Activated T-helper 1 cell treated with anti-CD3 and anti-CD28 coated beads, Interleukin-2, amount 50 U/mL, for 16 hours (primary cell): ENCODE measurements at places on chromosomes 7 and 10.

DNA sequence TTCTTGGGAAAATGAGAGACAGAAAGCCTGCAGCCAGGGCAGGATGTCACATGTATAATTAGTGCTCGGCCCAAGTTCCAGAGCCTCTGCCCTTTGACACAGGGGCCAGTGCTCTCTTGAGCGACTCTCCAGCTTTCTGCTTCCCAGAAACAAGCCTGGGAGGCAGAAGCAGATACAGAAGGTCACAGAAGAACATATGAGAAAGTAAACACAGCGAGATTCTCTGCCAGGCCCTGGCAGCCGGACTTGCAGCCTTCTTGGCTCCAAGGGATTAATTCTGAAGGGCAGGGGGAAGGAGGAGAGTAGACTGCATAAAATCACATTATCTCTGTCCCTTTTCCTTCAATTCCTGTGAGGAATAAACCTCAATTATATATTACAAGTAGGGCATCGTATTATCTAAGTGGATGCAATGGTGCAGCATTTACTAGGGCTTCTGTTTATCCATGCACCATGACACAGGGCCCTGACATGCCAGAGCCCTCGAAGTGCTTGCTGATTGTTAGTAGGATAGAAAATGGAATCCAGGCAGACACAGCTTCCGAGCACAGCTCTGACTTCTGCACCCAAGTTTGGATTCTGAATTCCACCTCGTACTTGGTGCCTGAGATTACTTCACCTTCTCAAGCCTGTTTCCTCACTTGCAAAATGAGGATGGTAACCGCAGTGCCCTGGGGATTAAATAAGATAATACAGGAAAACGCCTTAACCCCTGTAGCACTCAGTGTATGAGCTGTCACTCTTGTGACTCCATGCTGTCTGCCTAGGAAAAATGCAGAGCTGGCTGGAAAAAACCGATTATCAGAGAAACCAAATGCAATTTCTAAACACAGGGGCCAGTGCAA, 536.5 kb downstream of the TNS3 start:
- DNase-seq, result no peak

- DNase-seq, result no peak
Observed at GRCh38 chr7:64574540-64575099, 11.7 kb upstream of the ZNF680 start.

- no peak for DNase-seq
Observed at GRCh38 chr10:33286157-33286934, 48.1 kb downstream of the NRP1 start.

DNA sequence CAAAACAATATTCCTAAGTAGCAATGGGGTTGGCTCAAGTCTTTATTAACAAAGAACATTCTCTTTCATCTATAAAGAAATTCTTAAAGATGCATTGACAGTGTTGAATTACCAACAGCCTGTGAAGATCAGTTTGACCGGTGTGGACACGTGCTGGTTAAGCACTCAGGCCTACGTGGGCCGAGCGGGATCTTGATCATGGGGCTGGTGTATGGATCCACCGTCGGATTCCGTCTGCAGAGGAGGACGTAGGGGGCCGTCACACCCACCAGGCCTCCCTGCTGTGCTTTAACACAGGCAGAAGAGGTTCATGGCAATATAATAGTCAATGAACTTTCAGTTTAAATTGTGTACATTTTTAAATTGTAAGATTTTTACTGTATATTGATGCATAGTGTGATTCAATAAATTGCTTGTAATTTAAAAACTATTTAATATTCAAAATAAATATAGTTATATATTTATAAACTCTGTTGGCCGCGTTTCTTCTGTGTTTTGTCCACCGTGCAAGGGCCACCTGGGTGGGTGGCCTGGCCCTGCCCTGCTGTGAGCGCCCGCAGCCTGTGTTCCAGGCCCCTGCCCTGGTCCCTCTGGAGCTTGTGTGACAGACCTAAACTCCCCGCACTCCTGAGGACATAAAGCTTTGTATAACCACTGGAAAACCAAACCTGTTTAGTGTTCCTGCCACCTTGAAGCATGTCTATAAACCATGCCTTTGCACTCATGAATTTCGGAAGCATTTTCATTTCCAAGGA, 1.9 kb upstream of the BHLHA15 start:
- no peak for DNase-seq

GRCh38 chr10:78745441-78745840, 323.3 kb upstream of the ZMIZ1 start:
- DNase-seq, result no peak

DNA sequence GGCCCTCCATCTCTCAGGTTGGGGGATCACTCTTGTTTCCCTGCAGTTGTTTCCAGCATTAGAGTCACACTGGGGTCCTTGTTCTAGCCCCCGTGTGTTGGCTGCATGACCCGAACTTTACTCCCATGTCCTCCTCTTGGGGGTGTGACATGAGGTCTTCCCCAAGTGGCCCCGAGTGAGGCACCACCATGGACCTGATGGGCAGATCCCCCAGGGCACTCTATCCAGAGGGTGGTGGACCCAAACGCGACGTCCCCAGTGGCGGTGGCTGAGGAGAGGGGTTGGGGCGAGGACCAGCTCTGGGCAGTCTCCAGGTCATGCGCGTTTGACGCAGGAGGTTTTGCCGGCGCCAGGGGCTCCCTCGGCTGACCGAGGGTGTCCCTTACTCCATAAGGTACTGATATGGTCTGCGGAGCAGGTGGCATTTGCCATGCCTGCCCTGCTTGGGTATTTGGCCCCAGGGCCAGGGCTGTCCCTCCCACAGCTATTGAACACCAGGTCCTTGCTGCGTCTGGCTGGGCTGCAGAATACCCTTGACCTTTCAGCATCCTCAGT, 131.9 kb downstream of the LHPP start:
- DNase-seq, result no peak

- no peak for DNase-seq
Observed at GRCh38 chr10:19629567-19629966, 186.7 kb upstream of the PLXDC2 start.

DNA sequence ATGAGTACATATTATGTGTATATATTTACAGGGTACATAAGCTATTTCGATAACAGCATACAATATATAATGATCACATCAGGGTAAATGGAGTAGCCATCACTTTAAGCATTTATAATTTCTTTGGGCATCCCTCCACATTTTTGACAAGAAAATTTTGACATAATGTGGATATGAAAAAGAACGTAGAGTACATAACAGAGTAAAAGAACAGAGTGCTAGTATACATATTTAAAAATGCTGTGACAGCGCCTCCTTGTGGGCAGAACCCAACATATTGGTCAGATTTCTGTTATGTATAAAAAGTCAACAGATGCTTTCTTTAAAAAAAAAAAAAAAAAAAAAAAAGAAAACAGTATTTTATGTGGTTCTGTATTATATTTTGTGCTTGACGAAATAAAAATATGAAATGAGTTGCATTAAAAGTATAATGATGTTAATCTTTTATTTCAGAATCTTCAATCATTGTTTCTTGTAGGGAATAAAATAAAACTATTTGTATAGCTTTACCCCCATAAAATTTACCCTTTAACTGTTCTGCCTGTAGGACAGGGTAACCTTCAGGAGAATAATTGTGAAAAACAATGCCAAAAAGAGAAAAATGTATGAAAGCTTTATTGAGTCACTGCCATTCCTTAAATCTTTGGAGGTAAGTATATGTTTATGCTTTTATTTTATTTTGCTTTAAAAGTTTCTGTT, 18.3 kb upstream of the HBP1 start:
- DNase-seq, result peak; percentile 55

DNA sequence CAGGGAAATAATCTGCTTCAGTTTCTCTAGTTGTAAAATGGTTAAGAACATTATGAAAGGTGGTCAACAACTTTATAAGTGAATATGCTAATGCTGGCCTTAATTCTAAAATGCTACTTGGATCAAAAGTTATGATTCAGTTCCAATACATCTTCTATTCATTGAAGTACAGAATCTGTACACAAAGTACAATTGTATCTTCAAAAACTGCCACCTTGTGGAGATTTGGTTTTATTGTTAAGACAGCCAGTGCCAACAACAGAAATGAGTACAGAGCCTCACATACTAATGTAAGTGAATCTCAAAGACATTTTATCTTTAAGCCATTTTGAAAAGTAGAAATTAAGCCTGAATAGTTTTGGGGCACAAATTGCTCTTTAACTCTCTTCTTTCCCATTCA, 194.0 kb downstream of the CFTR start:
- no peak for DNase-seq

- DNase-seq, result no peak
Observed at GRCh38 chr7:148828965-148829364, 55.1 kb downstream of the EZH2 start.

GRCh38 chr7:131197920-131198615, 129.6 kb upstream of the MKLN1 start:
- no peak for DNase-seq
